ENCODE measurements at places on chromosomes 16 and 17.

- no peak for DNase-seq
Measured at GRCh38 chr16:27485811-27486210, 63.9 kb downstream of the GTF3C1 start.

DNA sequence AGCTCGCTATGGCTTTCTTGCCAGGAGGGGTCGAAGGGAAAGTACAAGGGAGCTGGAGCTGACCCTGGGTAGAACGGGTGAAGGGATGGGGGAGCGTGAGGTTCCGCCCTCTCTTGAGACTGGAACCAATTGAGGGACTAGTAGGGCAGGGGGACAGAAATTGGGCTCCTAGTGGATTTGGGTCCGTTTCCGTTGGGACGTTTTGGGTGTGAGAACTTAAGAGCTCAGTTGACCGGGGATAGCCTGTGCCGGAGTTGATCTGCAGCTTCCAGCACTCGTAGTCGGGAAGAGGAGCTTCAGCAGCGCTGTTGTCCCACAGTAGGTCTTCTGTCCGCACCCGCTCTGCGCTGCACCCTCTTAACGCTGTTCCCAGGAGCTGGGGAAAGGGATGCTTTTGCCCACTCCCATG is 481 bp downstream of the CNTROB start:
- DNase-seq: peak; percentile 25

DNA sequence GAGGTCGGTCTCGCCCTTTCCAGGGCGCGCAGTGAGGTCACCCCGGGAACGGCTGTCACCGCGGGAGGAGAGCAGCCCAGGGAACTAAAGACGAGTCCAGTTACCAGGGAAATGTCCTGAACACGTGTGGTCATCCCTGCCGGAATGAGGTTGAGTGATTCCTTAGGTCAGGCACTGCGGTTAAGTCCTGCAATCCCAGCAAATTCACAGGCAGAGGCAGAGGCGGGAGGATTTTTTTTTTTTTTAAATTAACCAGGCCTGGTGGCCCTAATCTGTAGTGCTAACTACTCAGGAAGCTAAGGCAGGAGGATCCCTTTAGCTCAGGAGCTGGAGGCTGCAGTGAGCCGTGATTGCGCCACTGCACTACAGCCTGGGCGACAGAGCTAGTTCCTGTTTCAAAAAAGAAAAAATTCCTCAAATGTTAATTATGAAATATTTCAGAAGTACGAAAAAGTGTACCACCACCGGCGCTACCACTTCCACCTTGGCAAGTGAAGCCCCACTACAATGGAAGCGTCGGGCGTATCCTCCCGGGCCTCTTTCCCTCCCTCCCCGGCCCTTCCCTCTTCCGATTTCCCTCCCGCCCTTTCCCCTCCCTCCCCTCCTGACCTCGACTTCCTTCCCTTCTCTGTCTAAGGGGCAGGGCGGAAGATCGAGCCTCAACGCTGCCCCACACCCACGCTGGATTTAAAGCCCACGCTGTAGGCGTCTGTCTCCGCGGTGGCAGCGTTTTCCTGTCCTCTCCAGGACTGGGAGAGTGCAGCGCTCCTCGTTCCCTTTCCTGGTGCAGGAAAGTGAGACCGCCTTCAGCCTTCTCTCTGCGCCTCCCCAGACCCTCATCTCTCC is 27.3 kb downstream of the SLFN11 start:
- peak; percentile 29 for DNase-seq

GRCh38 chr16:404971-405486 is 3.3 kb downstream of the DECR2 start:
- no peak for DNase-seq

- no peak for DNase-seq
Measured at GRCh38 chr17:57273490-57273889, 17.2 kb downstream of the MSI2 start.

DNA sequence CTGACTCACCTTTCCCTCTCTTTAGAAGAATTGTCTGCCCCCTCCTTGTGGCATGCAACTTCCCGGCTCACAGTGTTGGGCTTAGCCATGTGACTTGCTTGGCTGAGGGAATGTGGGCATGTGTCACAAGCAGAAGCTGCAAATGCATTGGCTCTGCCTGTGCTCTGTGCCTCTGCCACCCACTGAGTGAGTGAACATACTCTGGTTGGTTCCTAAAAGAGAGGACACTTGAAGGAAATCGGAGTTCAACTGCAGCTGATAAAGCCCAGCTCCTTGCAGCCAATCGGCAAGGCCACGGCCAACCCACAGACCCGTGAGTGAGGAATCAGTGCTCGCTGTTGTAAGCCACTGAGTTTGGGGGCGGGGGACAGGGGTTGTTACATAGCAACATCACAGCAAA is 10.9 kb upstream of the GINS2 start:
- DNase-seq: peak; percentile 51

- DNase-seq: no peak
Measured at GRCh38 chr16:67419502-67419901, 3.2 kb upstream of the ZDHHC1 start.

GRCh38 chr17:39195568-39196160 is 1.8 kb downstream of the CACNB1 start:
- peak; percentile 41 for DNase-seq

DNA sequence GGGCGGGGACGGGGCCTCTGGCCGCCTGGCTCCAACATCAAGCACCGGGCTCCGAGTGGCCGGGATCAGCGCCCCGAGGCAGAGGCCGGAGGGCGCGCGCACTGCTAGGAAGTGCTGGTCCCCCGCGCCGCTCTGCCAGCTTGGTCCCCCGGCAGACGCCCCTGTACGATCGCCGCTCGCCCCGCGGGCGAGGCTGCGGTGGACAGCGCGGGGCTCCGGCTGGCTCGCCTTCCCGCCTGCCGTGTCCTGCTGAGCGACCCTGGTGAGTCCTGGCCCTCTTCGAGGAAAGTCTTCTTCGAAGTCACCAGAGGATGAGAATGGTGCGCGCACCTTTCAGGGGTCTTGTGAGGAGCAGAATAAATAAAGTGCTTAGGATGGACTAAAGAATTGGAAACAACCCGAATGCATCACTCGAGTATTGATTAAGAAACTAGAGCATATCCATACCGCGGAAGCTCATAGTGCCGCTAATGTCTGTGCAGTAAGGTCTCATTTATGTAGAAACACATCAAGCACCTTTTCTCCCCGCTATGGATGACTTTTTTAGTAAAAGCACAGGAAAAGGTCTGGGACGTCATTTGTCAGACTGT is 392 bp downstream of the ZNF213 start:
- DNase-seq: no peak

GRCh38 chr17:75504347-75505151 is 10.8 kb downstream of the CASKIN2 start:
- no peak for DNase-seq

GRCh38 chr17:15260376-15261257 is 4.5 kb downstream of the PMP22 start:
- peak; percentile 83 for DNase-seq

- no peak for DNase-seq
Measured at GRCh38 chr17:78787444-78787843, 5.4 kb upstream of the CYTH1 start.

GRCh38 chr17:9406046-9406606 is 169.5 kb downstream of the STX8 start:
- no peak for DNase-seq

GRCh38 chr16:19375561-19376158 is 42.0 kb upstream of the TMC5 start:
- no peak for DNase-seq

Measured in astrocyte (in vitro differentiated cells and primary cell).